ENCODE measurements at places on chromosomes 2 and 18. TPM values are rescaled to one million over a fixed set of nuclear protein-coding genes. Genes with fewer than 3 reads are reported as not detected.

PER2 gene
- total RNA-seq, result 3.3 TPM

FLACC1 gene
- not detected for total RNA-seq

IMPACT gene
- total RNA-seq, result 13.9 TPM

L3MBTL4 gene
- total RNA-seq, result not detected

SRD5A2 gene
- total RNA-seq, result not detected

TRIM54 gene
- total RNA-seq, result 0.48 TPM

MYL12B gene
- total RNA-seq, result 391 TPM

APCDD1 gene
- total RNA-seq, result not detected

Measured in A549 treated with CpdA at 1 μM for 4 hours (cell line).